ENCODE measurements at places on chromosomes 12 and 14. TPM values are rescaled to one million over a fixed set of nuclear protein-coding genes. Genes with fewer than 3 reads are reported as not detected.

DNA sequence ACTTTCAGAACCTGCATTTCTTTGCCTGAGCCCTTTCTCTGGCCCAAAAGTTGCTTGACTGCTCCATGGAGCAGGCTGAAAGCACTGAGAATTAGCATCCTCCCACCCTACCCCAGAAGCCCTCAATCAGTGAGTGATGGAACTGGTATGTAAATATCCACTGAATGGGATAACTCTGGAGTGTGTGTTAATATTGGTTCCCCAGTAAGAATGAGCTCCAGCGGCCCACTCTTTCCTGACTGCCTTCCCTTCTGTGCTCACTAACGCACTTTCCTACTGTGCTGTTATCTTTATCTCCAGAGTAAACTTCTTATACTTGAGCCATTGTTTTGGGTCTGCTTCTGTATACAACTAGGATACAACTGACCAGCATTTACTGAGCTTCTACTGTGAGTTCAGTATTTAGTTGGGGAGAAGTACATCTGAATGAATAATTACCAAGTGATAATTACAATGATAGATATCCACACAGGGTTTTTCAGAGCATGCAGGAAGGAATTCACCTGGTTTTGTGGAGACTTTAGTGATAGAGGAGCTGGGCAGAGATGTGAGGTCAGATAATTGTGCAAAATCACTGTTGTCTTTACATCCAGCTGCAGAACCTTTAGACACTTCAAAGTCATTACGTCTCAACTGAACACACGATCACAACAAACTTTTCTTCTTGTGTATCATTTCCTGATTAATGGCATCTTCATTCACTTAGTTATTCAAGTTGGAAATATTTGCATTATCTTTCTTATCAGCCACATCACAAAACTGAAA lies 149.2 kb upstream of the BTG1 start:
- DNase-seq, result no peak

GRCh38 chr12:54075974-54076373 lies 22.3 kb downstream of the HOXC4 start:
- DNase-seq, result no peak

GRCh38 chr14:106069804-106070625 lies 543.6 kb downstream of the TMEM121 start:
- DNase-seq, result no peak

DNA sequence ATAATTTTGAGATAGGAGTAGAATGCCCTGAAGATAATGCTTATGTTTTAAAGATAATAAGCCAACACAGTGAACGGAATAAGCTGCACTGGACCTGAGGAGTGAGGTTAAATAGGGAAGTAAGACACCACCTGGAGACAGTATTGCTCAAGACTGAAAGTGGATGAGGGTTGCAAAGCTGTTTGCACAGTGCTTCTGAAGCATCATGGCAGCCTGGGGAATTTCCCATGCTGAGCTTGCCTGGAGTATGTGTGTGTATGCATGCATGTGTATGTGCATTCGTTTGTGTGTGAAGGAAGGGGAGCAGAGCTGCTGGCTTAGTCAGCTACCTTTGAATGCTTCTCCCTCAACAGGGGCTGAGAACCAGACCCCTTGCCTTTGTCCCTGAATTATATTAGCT lies 35.8 kb downstream of the BHLHE41 start:
- no peak for DNase-seq

- DNase-seq, result no peak
Measured at GRCh38 chr14:69727860-69728259, 39.1 kb upstream of the SRSF5 start.

DNA sequence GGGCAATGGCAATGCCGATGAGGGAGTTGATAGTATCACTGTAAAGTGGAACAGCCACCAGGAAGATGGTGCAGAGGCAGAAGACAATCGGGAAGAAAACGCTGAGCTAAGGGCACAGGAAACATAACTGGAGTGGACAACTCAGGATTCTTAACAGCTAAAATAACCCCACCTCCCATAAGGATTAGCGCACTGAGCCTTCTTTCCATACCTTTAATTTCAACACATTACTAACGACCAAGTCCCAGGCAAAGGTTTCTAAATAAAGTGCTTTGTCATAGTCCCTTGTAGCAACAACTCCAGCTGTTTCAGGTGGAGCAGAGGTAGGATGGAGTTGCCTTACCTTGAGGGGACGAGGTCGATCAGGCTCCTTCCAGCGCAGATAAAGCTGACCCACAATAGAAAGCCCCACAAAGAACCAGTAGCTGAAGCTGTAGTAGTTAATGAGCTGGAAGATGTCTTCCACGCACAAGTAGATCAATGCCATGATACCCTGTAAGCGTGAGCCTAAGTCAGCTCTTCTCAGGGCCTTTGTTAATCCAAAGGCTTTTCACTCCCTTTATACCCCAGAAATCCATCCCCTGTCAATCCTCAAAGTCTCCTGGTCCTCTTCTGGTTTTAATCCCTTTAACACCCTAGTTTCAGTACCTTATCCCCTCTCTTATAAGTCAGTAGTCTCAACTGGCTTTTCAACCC lies 7.7 kb downstream of the OXA1L start:
- DNase-seq, result no peak

- no peak for DNase-seq
Measured at GRCh38 chr14:66239589-66239988, 246.6 kb upstream of the CCDC196 start.

GRCh38 chr12:50102646-50103309 lies 1.0 kb upstream of the GPD1 start:
- no peak for DNase-seq

DNA sequence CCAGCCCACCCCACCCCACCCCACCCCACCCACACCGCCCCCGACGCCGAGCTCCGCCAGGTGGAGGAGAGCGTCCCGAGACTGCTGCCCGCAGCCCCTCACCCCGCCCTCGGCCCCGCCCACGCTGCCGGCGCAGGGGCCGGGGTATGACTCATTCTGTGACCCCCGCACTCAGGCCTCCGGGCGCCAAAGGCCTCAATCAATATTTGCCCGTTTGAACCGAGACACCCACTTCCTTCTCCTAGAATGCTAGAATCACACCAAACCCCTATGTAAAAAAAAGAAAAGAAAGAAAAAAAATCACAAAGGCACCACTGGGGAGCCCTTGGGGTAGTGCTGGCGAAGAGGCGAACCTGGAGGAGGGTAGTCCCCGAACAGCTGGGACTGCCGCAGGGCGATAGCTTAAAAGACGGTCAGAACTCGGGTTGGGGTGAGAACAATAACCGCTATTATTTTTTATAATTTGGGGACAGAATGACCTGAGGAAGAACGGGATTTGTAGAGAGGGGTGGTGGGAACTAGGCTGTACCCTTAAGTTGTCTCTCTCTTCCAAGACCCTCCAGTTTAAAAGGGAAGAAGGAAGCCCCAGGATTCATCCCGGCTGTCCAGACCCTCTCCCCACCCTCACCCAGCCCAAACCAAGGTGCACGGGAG lies 894 bp downstream of the KRT8 start:
- no peak for DNase-seq

DNA sequence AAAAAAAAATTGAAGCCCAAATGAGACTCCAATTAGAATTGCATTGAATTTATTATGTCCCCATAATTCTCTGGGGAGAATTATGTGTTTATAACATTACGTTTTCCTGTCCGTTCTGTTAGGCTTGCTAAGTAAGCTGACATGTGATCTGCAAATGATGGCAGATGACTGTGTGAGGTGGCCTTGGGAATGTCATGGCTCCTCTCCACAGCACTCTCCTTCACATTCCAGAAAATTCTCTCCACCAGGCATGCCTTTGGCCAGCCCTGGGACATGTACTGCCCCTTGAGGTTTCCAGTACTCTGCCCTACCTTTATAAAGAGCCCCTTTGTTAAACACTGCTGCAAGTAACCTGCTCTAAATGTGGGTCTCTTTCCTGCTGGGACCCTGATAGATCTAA lies 28.3 kb upstream of the INF2 start:
- no peak for DNase-seq

- DNase-seq, result no peak
Measured at GRCh38 chr14:56144176-56144575, 26.0 kb downstream of the PELI2 start.

- DNase-seq, result no peak
Measured at GRCh38 chr12:42213023-42213422, 25.0 kb downstream of the YAF2 start.

DNA sequence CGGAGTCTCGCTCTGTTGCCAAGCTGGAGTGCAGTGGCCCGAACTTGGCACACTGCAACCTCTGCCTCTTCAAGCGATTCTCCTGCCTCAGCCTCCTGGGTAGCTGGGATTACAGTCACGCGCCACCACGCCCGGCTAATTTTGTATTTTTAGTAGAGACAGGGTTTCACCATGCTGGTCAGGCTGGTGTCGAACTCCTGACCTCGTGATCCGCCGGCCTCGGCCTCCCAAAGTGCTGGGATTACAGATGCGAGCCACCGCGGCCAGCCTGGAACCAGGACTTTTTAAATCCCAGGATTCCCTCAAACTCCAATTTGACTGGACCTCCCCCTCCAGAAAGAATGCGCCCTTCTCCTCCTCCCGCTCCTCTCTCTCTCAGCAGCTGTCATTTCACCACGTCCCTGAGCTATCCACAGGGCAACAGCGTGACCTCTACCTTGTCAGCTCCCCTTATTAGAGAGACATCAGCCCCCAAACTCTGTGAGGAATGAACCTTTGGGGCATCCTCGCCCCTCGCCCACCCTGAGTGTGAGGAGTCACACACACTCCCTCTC lies 2.0 kb downstream of the ESYT1 start:
- no peak for DNase-seq

- peak; percentile 92 for DNase-seq
Measured at GRCh38 chr14:64645220-64645892, 58.9 kb upstream of the PLEKHG3 start.

DNA sequence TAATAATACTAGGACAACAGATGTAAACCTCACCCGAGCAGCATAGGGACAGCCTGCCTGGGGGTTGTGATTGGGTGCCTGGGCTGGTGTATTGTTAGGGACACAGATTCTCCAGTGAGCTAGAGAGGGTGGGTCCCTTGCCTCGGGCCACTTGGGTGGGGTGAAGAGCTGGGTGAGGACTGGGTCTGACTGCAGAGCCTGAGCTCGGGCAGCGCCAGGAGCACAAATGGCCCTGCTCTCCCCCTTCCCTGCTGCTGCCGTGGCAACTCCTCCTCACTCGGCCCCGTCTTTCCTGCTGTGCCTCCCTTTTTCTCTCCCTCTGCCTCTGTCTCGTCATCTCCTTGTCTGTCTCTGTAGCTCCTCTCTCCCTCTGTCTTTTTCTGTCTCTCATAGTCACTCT lies 115.4 kb downstream of the GLT1D1 start:
- no peak for DNase-seq

DNA sequence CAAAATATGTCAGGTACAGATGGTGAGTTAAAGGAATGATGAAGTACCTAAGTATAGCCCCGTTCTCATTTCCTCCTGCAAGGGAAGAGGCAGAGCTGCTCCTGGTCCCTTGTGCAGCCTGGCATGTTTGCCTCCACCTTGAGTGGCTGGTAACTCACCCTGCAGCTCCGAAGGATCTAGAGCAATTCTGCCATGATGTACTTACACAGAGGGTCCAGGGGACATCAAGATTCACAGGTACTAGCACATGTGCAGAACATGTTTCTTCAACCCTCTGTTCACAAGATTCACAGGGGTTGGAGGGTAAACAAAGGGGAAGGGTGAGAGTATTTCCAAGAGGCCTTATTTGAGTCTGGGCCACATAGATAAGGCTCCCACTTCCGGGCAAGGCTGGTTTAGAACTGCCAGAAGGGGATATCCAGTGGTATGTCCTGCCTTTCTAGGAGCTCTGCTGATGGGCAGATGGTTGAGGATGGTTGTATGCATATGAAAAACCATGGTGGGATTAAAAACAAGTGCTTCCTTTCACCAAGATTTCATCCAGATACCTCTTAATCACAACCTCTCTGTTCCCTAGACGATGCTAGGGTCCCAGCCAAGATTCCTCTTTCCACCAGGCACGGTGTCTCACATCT lies 7.7 kb downstream of the DCTN2 start:
- no peak for DNase-seq

DNA sequence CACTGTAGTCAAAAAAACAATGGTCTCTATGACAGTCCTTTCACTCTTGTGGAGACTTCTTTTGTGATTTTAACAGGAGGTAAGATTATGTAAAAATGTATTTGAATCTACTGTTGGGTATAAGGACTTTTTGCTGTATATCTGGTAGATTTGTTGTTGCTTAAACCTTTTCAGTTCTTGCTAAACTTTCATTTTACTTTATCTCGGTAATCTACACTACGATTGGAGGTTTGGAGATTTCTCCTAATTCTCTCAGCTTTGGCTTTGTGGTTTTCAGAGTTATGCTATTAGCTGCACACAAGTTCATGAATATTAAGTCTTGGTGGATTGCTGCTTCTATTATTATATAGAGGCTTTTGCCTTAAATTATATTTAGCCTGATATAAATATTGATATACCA lies 116.6 kb upstream of the HIF1A start:
- no peak for DNase-seq

GRCh38 chr12:49296034-49296835 lies 1.3 kb downstream of the PRPH start:
- DNase-seq, result no peak

DNA sequence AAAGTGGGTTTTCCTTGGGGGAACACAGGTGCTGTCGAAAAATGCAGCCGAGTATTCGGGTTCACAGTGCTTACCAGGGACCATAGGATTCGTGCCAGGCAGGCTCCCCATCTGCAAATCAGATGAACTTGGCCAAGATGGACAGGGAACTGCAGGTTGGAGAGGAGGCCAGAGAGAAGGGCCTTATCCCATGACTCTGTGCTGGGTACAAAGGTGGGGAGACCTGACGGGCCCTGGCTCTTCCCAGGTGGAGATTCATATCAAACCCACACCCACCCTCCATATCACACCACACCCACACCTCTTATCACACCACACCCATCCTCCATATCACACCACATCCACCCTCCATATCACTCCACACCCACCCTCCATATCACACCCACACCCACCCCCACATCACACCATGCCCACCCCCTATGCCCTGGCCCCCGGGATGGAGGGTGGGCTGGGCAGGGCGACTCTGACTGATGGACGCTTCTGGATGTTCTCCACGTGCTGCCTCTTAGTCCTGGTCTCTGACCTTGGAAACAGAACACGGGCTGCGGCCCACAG lies 319.7 kb downstream of the ADGRD1 start:
- DNase-seq, result no peak

GRCh38 chr12:92059960-92060359 lies 85.7 kb downstream of the BTG1 start:
- DNase-seq, result peak; percentile 75

DNA sequence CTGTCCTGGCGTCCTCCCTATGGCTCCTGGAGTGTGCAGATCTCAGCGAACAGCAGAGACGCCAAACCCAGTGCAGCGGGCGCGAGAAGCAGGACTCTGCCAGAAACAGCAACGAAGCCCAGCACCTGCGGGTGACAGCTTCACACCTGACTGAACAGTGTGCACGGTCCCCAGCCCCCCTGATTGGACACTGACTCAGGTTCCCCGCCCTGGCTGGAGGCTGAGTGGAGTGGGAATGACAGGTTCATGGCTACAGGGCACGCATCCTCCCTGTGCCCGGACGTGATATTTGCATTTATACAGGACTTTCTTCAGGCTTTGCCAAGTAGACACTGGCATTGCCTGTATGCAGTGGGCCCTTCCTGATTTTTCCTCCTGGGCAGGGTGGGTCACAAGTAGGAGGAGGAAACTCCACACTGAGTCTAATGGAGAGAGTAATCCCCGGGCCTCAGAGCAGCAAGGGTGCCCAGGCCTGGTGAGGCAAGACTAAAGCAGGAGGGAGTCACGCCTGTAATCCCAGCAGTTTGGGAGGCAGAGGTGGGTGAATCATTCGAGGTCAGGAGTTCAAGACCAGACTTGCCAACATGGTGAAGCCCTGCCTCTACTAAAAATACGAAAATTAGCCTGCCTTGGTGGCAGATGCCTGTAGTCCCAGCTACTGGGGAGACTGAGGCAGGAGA lies 71.6 kb downstream of the ASCL4 start:
- no peak for DNase-seq

The TMEM119 gene
- 20.7 TPM for total RNA-seq

The EML1 gene
- total RNA-seq, result 27.6 TPM

The RNASE1 gene
- not detected for total RNA-seq

The PAH gene
- not detected for total RNA-seq

All from HFFc6 (cell line).